ENCODE measurements at places on chromosomes 16 and 17.
A peak's percentile ranks its signal among the peaks of the same experiment; 100 is the strongest.

DNA sequence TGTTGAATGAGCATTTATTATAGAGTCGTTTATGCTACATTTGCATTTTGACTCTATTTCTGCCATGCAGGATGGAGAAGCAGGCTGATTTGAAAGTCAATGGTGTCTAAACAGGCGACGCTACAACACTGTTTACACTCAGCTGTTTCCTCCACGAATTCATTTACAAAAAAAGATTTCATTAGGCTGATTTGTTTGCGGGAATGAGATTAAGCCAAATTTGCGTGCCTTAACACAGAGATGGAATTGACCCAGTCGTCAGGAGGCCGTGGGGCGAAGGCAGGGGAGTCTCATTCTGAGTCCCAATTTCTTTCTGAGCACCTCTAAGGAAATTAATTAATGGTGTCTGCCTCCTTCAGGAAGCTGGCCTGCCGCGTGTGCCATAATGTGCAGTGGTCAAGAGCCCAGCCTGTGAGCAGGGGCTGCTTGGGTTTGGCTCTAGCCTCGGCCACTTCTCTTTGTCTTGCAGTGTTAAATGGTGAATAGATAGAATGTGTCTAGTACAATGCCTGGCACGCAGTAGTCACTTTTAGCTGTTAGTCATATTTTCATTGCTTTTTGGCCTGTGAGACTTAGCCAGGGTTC, 88.6 kb upstream of the NKD1 start:
- DNase-seq: no peak

DNA sequence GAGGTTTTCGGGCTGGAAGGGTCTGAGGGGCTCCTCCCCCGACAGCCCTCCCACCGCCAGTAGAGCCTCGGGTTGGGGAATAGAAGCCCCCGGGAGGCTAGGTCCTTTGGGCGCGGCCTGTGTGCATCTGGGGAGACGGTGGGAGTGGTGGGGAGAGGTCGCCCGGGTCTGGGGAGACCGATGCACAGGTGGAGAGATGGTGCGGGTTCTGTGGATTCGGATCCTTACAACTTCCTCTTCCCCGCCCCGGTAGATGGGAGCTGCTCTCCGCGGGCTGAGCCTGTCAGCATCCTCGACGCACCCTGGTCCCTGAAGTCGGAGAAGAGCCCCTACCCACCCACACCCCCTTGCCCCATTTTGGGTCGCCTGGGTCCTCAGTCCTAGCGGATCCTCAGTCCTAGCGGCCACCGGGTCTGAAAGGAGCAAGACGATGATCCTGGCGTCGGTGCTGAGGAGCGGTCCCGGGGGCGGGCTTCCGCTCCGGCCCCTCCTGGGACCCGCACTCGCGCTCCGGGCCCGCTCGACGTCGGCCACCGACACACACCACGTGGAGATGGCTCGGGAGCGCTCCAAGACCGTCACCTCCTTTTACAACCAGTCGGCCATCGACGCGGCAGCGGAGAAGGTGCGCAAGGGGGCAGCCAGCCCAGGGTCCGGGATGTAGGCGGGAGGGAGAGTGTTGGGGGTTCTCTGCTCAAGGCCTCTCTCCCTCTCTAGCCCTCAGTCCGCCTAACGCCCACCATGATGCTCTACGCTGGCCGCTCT, 790 bp downstream of the BCKDK start:
- no peak for DNase-seq

- DNase-seq: peak; percentile 26
Observed at GRCh38 chr17:78133179-78133951, 2.8 kb downstream of the TMC8 start.

- no peak for DNase-seq
Observed at GRCh38 chr16:51624080-51624775, 473.2 kb upstream of the SALL1 start.

- no peak for DNase-seq
Observed at GRCh38 chr16:81053761-81054160, 18.1 kb downstream of the ATMIN start.

DNA sequence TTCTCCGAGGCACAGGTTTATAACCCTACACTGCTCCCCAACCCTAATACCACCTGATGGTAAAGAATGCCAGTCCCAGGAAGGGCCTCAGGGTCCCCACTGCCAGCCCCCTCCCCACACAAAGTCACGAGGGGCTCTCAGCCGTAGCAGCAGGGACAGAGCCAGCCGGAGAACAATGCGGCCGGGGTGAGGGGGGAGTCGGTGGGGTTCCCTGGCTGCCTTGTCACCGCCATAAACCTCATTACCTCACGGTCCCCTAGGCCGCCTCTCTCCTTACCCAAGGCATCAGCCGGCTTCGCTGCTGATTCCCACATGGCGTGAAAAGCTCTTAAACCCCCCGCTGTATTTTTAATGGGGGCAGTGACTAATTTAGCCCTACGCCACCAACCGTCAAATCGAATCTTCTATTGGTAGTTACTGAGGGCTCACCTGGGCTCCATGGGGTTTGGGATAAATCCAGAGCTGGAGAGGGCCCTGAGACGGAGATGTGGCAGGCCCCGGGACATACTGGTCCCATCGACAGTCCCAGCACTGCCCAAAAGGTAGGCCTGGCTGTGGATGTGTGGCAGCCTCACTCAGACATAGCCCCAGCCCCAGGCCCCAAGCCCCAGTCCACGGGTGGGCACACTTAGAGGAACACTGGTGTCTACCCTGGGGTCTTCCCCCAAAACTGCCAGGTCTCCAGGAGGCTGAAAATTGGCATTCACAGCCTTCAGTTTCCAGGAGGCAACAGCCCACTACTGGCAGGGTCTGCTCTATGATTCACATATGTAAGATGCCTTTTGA, 115.3 kb downstream of the C16orf78 start:
- no peak for DNase-seq

GRCh38 chr17:75475144-75475835, 18.9 kb downstream of the TMEM94 start:
- no peak for DNase-seq

GRCh38 chr16:50446861-50447260, 78.1 kb upstream of the BRD7 start:
- DNase-seq: no peak

DNA sequence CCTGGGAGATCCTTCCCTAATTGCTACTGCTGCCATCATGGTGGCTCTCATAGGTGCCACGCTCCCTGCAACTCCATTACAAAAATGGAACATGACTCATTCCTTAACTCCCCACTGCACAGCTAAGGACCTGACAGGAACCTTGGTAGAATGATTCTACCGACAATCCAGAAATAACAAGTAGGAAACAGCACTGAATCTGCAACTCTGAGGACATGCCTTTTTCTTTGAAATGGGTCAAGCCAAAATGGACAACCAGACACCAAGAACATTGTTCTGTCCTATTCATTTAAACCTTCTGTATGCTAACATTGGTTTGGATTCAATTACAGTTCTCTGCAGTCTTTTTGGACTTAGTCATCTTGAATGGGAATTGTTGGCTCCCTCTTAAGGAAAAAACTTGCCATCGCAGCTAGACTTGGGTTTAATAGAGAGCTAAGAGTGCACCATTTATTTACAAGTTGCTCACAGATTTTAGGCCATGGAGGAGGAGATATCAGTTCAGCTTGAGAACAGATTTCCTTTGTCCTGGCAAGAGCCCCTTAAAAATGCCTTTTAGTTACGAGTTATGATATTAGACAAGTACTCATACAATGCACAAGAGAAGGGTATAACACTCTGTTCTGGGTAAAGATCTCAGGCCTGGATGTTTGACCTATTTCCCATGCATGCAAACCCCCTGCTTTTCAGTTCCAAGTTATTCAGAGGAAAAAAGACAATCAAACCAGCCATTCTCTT, 20.9 kb upstream of the NSRP1 start:
- no peak for DNase-seq

DNA sequence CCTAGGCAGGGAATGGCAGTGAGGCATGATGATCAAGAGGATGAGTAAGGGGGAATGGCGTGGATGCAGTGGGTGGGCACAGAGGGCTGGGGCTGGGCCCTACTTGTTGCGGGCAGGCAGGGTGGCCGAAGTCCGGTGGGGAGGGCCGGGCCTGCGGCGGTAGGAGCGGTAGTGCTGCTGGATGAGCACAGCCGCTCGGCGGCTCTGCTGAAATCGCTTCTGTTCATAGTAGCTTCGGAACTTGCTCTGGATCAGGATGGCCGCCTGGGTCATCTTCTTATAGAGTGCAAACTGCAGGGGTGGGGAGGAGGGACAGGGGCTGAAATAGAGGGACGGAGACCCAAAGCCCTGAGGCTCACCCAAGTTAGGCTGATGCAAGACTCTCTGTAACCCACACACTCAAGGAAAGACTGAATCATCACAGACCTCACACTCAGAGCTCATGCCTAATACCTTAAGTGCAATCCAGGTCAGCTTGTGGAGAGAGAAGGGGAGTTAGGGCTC, 1.5 kb upstream of the SPAG7 start:
- peak; percentile 60 for DNase-seq

- DNase-seq: no peak
Observed at GRCh38 chr16:78444-79150, 572 bp downstream of the MPG start.

- peak; percentile 51 for DNase-seq
Observed at GRCh38 chr17:42678951-42679491, 2.2 kb upstream of the PLEKHH3 start.

DNA sequence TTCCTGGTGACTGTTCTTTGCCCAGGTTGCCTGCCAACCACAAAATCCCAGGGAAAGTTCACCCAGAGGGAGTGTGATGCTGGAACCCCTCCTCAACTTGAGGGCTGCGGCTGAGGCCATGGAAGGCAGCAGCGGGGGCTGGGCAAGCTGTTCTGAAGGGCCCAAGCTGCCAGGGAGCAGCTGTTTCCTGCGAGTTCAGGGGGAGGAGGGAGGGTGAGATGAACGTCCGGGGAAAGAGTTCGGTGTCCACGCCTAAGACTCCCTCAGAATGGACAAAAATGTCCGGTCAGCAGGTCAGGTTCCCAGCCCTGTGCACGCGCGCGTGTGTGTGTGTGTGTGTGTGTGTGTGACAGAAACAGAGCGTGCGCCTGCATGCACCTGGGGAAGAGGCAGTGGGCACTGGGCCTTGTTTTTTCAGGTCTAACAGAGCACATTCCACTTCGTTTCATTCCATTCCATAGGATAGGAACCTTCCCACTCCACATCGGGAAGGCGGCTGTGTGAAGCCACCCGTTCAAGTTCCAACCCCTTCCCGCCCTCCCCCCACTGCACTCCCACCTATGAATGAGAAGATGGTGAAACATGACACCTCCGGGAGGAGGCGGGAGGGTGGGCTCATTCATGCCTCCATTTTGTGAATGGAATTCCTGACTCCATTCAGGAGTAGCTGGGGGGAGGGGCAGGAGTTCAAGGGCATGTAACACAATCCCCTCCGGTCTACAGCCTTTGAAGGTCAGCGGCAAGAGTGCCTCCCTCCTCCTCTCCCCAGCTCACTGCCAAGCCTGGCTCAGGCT, 15.7 kb downstream of the ETV4 start:
- no peak for DNase-seq

DNA sequence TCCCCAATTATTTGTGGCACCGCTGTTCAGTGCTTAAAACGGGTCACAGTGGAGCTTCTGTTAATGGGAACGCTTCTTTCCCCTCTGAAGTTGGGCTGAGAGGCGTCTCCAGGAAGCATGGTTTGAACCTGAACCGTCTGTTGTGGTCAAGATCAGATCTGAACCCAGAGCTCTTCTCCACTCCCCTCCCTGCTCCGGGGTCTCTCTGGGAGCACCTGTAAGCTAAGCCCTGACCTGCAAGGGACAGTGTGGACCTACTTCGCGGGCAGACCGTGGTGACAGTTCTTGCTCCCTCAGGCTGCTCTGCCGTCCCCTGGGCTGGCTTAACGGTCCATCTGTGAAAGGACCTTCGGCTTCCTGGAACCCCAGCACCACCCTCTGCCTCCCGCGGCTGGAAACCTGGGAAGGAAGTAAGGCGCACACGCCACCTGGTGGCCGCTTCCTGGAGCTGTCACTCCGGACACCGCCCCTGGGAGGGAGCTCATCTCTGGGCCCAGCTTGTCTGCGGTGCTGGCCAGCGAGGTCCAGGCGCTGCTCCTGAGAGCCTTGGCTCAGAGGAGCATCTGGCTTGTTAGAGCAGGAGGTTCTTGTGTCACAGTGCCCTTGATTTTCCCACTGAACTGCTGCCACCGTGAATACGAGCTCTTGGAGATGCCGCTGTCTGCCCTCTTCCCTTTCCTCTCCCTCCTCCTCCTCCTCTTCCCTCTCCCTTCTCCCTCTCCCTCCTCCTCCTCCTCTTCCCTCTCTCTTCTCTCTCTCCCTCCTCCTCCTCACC, 518.5 kb upstream of the EEF2KMT start:
- DNase-seq: peak; percentile 4

- no peak for DNase-seq
Observed at GRCh38 chr17:8955021-8955959, 10.2 kb downstream of the PIK3R5 start.

DNA sequence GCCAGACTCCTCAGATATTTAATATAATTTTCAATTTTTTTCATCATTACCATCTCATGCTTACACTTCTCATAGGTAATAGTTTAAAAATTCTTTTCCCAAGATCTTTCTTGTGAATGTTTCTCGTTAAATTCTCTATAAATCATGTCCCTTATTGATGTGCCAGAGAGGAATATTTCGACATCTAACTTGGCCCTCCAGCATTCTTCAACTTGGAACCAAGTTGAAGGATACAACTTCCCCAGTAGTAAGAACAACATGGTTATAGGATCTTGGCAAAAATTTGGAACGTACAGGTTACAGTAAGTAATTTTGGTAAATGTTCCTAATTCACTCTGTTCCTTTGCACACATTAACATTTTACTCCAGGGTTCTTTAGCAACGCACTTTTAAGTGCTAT, 731.8 kb downstream of the CDH11 start:
- no peak for DNase-seq

GRCh38 chr17:43042025-43042628, 17.1 kb downstream of the RND2 start:
- DNase-seq: no peak

DNA sequence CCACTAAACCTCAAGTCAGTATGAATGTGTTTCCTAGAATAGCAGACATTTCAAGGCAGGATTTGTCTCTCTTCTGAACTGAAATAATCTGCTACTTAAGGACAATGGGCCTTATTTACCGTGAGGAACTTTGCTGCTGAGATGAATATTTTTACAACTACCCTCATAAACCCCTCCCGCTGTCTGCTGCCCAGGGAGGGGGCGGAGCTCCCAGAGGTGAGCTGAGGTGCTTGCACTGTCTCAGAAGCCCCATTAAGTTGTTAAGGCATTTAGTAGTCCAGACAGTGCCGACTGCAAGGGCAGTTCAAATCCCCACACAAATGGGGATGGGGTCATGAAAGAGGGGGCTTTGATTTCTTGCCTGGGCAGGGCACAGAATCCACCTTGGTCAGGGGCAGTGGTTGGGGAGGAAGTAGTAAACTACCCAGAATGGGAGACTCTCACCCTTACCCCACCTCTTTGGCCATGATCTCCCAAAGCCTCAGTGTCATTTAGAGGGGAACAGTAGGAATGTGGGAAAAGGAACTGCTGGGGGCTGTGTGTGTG, 19.2 kb downstream of the HNF1B start:
- no peak for DNase-seq

GRCh38 chr17:416293-417206, 63.9 kb upstream of the RPH3AL start:
- peak; percentile 51 for DNase-seq

DNA sequence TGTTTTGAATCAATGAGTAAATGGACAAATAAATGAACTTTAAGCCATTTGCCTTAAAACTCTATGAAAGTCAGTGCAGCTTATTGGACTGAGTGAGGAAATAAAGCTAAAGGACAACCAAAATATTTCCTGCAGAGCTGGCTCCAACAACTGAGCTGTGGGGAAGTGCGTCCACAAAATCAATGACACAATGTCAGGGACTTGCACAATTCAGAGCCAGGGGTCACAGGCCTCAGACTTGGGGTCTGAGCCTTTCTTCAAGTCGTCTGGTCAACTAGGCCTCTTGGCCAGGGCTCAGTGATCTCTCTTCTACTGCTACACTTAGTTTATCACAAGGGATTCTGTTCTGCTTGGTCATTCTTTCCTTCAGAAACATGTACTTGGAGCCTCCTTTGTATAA, 26.2 kb upstream of the RHBDL3 start:
- no peak for DNase-seq

Data from activated naive CD4-positive, alpha-beta T cell treated with Interleukin-2 at 50 U/mL for 16 hours (primary cell).